Epithelial cell of esophagus (primary cell): ENCODE measurements at places on chromosomes 3 and 15.
A peak's percentile ranks its signal among the peaks of the same experiment; 100 is the strongest.

DNA sequence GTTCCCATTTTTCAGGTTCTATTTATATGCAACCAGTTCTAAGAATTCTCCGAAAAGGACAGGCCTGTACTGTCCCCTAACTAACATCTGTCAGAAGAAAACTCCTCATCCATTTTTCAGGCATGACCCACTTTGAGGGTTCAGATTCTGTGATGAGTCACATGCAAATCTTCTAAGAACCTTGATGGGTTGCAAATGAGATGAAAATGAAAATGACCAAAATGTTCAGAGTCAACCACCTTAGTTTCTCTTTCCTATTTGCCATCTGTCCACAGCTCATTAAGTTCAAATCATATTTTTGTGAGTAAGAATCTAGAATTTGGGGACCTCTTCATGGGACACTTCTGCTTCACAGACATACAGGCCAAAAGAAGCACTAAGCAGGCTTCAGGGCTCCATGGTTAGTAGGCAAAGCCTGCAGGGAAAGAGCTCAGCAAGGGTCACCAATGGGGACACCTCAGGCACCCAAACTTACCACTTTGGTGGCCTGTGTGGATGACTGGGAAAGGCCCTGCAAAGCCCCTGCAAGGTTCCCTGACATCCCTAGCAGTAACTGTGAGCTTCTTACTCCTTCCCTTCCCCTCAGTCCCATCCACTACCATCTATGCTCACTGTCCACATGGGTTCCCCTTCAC, 122.0 kb downstream of the WDR76 start:
- DNase-seq, result no peak

GRCh38 chr15:101406036-101406435, 83.5 kb downstream of the PCSK6 start:
- no peak for DNase-seq

GRCh38 chr3:122012821-122013220, 9.2 kb downstream of the ILDR1 start:
- DNase-seq, result no peak

DNA sequence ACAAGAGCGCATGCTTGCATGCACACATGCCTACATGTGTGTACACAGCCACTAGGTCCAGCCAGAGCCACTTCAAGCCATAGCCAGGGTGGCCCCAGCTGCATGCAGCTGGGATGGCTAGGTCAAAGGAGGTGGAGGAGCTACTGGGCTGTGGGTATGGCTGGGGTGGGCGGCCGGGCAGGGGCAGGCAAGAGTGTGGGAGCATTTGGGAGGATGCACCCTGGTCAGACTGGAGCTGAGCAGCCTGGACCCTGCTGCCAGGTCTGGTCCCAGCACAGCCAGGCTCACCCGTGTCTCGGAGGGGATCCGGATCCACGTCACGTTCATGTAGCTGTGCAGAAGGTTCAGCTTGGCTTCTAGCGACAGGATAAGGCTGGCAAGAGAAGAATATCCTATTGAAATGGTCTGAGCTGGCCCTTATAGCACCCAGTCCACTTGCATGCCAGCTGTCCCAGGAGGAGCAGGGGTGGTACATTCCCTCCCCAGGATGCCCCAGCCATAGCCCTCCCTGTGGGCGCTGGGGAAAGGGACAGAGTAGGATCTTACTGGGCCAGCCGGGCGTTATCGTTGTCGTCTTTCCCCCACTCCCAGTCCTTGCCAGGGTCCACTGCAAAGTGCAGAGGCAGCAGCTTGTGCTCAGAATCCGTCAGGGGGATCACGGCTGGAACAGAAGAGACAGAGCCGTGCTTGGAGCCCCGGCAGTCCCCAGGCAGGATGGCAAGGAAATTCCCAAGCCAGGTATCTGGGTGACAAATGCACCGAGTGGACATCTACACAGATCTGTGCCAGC, 160.5 kb downstream of the KLF13 start:
- no peak for DNase-seq

GRCh38 chr3:51706788-51707731, at the start of gene GRM2:
Gene GRM2 (plus strand): TSS chr3:51707068. CDS start chr3:51708984, 1,916 bp downstream.
- peak; percentile 84 for DNase-seq

GRCh38 chr3:142056656-142057330, 92.6 kb downstream of the TFDP2 start:
- peak; percentile 47 for DNase-seq

DNA sequence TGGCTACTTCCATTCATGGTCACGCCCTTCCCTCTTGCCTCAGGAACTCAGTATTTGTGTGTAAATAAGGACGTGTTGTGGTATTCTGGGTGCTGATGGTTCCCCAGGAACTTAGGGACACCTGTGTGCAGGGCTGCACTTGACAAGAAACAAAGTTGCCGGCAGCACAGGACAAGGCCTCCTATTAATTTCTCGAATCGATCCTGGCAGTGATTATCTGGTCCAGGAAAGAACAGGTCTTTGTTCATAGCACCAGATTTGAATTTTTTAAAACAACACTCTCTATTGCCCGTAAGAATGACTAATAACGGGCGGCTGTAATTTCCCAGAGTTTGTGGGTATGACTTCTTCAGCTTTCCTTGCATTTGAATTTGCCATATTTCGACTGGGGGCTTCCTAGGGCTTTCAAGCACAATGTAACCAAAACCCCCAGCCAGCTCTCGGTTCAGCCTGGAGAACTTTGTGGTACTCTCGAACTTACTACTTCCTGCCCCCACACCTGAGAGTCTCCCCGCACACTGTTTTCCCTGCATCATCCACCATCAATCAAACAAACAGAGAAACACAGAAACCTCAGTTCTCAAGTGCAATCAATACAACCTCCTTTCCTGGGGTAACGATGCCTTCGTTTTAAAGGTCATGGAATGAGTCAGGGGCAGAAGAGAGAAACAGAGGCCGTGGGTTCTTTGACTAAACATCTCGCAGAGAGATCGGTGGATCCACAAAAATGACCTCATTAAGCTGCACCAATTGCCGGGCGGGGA, 241.7 kb upstream of the ICE2 start:
- DNase-seq, result no peak

- DNase-seq, result no peak
Measured at GRCh38 chr15:23416349-23417276, 30.4 kb downstream of the GOLGA6L2 start.

DNA sequence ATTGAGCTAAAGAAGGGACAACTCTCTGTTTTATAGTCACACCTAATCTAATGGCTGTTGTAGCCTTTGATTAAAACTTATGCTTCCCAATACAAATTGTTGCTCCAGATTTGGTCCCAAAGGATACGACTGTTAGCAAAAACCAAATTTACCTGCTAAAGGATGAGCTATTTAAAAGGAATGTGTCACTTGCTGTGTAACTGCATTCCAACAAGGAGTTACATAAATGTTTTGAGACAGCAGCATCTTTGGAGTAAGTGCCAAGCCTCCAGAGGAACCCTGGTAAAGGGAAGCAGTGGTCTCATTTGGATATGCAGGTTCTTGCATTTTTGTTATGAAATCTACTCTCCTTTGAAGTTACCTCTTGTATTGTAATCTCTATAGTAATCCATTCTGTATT, 233.3 kb downstream of the THSD4 start:
- DNase-seq, result peak; percentile 9

DNA sequence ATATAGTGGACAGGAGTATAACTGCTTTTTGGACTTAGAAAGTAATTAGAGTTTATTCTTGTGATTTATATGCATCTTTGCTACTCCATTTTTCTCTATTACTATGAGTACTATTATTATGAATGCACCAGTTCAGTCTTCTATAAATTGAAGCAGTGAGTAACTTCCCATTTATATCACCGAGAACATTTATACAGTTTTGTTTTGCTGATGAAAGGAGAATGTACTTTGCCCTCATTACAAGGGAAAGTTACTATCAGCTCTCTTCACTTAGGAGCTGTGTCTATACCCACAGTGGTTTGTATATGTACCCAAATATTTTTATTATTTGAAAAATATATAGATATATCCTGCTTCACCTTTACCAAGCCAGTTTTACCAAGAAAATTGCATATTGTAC, 5.7 kb downstream of the KBTBD12 start:
- no peak for DNase-seq

- peak; percentile 86 for DNase-seq
Measured at GRCh38 chr3:135895106-135895733, 70.3 kb upstream of the PPP2R3A start.

- no peak for DNase-seq
Measured at GRCh38 chr3:149536429-149536828, 61.9 kb downstream of the TM4SF4 start.

GRCh38 chr3:56835650-56836227, 34.0 kb upstream of the ARHGEF3 start:
- peak; percentile 45 for DNase-seq

DNA sequence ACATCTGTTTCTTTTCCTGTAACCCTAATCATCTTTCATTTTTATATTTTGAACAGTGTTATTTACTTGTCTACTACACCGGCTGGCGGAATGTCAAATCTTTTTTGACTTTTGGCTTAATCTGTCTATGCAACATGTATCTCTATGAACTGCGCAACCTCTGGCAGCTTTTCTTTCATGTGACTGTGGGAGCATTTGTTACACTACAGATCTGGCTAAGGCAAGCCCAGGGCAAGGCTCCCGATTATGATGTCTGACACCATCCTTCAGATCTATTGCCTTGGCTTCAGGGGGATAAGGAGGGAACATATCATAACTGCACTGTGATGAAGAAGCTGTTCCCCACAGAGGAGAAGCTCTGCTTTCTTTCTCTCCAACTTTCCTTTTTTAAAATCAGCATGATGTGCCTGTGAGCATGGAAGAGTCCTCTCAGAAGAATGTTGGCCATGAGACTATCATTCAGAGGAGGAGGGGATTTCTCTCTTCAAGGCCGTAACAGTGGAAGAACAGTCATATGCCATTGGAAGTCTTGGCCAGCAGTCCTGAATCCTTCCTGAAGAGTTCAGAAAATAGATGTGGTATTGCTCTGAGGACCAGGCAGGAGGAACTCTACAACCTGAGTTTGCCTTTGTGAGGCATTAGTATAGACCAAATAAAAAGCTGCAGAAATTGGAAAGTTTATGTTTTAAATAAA, 69.9 kb downstream of the SEC22A start:
- DNase-seq, result no peak

- peak; percentile 2 for DNase-seq
Measured at GRCh38 chr3:77563012-77563411, 523.1 kb downstream of the ROBO2 start.

- peak; percentile 34 for DNase-seq
Measured at GRCh38 chr3:82509951-82510603, 748.6 kb upstream of the GBE1 start.

GRCh38 chr3:176992978-176993377, 204.3 kb downstream of the TBL1XR1 start:
- DNase-seq, result no peak

DNA sequence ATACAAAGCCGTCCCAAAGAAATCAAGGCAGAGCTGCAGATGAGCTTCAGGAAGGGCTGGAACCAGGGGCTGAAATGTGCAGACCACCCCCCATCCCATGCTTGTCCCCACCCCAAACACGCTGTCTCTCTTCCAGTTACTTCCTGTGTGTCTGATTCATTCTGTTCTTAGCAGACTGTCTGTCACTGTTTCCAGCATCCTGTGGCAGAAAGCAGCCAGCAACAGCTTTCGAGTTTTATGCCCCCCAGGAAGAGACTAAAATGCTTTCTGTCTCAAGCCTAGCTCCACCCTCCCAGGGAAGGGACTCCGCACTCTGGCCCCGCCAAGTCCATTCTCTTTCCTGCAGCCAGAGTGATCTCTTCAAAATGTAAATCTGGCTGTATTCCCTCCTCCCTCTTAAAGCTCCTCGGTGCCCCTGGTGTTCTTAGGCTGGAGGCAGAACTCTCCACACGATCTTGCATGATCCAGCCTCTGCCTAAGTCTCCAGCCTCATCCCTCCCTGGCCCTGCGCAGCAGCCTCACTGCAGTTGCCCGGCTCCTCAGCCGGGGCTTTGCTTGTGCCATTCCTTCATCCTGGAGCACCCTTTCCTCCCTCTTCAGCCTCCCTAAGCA, 41.5 kb downstream of the HRH1 start:
- DNase-seq, result no peak

GRCh38 chr3:189455009-189455408, 176.2 kb upstream of the TP63 start:
- peak; percentile 60 for DNase-seq

DNA sequence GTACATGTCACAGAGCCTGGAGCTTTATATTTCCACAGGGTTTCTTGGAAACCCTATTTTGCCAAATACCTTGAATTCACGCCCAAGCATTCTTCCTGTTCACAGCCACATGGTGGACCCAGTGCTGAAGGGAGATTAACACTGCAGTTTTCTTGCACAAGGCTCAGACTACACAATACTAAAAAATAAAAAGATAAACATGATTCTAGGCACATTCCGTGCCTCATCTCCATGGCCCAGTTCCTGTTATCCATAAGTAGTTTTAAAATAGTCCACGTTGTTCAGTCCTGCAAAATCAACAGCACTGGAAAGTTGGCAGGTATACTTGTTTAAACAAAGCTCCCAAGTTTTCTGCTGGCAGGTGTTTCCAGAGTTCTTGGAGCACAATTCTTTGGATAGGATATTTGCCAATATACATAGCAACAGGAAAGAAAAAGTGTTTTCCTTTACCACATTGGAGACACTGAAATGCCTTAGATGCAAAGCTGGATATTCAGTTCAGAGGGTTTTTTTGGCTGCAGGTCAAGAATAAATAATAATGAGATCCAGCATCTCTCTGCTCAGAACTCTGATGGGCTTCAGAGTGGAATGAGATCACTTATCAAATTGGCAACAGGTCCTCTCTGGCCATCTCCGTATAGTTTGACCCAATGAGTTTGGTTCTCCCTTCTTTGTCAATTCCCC, 88.1 kb upstream of the TGFBR2 start:
- DNase-seq, result no peak

DNA sequence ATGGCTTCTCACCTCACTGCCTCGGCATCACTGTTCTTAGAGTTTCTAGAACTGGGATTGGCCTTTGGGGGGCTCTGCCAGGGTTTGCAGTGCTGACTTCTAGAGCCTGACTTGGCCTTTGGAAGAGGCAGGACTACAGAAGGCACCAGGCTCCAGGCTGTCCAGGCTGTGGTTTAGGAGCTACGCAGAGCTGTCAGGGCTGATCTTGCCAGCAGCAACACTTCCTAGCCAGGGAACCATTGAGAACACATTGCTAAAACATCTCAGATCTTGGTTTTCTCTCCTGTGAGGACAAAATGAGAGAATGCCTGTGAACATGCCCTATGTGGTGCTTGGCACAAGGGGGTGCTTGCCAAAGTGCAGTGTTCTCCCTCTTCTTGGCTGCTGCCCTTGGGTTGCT, 34.6 kb upstream of the APEH start:
- no peak for DNase-seq

- DNase-seq, result no peak
Measured at GRCh38 chr15:55224892-55225291, 28.2 kb upstream of the RSL24D1 start.

- no peak for DNase-seq
Measured at GRCh38 chr3:155496206-155496605, 202.7 kb upstream of the STRIT1 start.

DNA sequence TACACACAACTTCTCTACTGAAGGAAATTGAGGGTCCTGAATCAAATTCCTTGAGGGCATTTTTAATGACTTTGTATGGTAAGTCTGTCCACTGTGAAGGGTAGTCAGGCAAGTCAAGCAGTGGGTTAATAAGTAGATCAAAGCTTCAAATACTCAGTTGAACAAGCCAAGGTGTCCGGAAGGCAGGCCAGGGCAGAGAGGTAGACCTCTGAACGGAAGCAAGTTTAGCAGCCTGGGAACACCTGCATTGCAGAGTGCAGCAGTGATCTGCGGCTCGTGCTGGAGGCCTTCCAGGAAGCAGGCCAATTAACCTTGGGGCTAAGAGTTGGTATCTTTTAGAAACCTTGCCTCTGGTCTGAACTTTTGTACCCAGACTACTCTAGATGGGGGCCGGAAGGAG, 143.8 kb downstream of the LRTM1 start:
- DNase-seq, result no peak

- no peak for DNase-seq
Measured at GRCh38 chr3:82130046-82130445, 368.6 kb upstream of the GBE1 start.

- DNase-seq, result no peak
Measured at GRCh38 chr3:81823882-81824395, 62.5 kb upstream of the GBE1 start.
